Activated CD4-positive, alpha-beta T cell treated with anti-CD3 and anti-CD28 coated beads, Interleukin-2, amount 50 U/mL, for 4 hours (primary cell): ENCODE measurements at places on chromosomes 11 and 22.

DNA sequence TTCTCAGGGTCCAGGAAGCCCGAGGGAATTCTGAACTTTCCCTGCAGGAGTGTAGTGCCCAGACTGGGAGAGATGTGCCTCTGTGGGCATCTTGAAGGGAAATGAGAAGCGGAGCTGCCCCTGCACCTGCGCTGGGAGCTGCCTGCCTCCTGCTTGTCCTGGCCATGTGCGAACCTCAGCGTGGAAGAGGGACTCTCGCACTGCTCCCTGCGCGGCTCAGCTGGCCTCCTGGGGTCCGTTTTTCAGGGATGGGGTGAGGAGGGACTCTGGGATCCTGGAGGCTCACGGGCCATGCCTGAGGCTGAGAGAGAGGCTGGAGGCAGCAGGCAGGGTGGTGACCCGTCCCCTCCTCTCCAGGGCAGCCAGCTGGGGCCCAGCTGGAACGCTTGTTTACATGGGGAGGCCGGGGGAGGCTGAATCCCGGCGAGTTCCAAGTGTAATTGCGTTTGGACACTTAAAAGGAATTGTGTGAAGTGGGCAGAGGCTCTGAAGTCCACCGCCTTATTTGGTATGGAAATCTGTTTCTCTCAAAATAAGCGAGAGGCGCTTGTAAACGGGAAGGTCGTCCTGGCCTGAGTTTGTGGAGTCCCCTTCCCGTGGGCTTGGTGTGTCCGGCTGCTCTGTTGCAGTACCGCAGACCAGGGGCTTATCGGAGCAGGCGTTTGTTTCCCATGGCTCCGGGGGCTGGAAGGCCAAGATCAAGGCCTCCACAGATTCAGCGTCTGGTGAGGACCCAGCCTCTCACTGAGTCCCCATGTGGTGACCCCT lies 1.2 kb upstream of the MRGPRF start:
- DNase-seq, result no peak

DNA sequence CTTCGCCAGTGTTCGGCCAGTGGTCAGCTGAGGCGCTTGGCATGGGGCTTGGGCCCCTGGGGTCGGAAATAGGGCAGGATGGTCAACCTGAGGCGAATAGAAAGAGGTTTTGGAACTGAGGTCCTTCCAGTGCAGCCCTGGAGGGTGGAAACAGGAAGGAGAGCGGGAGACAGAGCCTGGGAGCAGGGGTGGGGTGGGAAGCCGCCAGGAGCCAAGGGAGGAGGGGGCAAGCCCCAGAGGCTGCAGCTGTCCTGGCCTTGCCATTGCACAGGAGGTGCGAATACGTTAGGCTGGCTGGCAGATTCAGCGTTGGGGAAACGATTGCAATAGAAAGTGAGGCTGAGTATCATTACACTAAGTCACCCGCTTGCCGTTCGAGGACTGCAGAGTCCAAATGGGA lies 13.9 kb upstream of the KCTD17 start:
- no peak for DNase-seq

DNA sequence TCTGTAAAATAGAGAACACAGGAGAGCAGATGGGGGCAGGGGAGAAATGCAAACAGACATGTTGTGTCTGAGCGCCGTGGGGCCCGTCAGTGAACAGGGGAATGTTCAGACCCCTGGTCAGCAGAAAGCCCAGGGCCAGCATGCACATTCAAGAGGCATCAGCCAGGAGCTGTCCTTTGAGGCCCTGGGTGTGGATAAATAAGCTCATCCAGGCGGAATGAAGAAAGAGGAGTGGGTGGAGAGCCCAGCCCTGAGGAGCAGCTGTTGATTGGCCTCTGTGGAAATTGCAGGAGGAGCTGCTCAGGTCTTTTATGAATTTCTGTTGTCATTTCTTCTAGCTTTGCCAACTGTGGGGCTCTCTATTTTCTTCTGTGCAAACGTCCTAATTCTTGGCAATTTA lies 49.7 kb upstream of the CECR2 start:
- DNase-seq, result no peak

GRCh38 chr22:38755155-38755910 lies 465 bp downstream of the SUN2 start:
- no peak for DNase-seq

DNA sequence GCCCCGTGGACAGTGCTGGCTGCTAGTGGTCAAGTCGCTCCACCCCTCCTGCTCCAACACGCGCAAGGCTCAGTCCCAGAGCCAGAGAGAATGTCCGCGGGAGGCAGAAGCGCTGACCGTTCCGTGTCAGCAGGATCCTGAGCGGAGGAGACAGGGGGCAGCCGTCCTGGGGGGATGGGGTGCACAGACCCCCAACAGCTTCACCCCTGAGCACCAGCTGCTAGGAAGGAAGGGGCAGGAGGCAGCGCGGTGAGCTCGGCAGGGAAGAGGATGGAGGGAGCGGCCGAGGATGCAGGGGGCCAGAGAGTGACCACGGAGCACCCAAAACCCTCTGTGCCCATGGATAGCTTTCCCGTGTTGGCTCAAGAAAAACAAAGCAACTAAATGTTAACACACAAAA lies 6.4 kb upstream of the TTLL8 start:
- no peak for DNase-seq
